Glutamatergic neuron (in vitro differentiated cells): ENCODE measurements at places on chromosomes 13 and 19. TPM values are rescaled to one million over a fixed set of nuclear protein-coding genes. Genes with fewer than 3 reads are reported as not detected.

DNA sequence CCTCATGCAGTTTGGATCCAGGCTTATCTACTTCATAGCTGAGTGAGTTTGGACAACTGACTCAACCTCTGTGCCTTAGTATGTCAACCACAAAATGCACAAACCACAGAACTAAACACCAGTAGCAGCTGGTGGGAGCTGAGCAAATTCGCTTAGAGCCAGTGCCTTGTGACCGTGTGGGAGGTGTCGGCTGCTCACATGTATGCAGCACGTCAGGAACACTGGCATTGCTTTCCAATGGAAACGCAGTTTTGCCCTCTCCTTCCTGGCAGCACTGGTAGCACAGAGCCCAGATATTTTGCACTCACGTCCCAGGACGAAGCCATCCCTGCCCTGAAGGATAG is 8.3 kb upstream of the NTN5 start:
- no peak for DNase-seq

DNA sequence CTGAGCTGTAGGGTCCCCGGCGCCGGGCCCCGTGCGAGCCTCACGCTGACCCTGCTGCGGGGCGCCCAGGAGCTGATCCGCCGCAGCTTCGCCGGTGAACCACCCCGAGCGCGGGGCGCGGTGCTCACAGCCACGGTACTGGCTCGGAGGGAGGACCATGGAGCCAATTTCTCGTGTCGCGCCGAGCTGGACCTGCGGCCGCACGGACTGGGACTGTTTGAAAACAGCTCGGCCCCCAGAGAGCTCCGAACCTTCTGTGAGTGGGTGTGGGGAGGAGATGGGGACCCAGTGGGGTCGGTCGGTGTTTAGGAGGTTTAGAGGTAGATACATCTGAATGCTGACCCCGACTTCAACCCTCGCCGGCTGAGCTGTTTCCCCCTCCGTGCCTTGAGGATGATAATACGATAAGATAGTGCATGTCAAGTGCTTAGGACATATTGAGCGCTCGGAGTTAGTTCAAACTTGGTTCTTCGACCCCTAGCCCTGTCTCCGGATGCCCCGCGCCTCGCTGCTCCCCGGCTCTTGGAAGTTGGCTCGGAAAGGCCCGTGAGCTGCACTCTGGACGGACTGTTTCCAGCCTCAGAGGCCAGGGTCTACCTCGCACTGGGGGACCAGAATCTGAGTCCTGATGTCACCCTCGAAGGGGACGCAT is 1.9 kb downstream of the ICAM5 start:
- DNase-seq, result no peak

GRCh38 chr19:13460045-13460444 is 46.2 kb downstream of the CACNA1A start:
- DNase-seq, result no peak

- DNase-seq, result no peak
These were observed 18.0 kb upstream of the CD22 start for GRCh38 chr19:35310811-35311465.

DNA sequence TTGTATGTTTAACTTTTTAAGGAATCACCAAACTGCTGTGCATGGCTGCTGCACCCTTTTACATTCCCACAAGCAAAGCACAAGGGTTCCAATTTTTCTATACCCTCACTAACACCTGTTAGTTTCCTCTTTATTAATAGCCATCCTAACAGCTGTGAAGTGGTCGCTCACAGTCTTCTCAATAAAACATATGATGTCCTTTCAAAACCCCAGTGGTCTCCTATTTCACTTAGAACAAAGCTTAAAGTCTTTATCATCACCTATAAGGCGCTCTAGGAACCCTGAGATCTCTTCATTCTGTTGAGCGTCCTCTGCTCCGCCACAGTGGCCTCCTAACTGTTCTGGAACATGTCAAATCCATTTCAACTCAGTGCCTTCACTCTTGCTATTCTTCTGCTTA is 400.5 kb downstream of the KLF12 start:
- no peak for DNase-seq

DNA sequence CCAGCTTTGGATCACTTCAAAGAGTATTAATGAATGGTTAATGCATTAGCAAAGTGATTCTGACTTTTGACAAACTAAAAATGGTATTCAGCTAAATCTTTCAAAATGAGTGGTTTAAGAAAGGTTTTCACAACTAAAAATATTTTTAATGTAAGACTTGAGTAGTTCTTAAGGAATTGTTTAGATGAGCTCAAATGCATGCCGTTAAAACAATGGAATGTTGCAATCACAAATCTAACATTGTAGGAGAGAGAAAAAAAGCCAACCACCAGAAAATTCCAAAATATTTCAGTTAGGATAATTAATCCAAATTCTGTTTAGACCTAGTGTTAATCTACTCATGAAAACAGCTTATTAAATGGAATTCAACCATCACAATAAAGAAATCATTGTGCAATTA is 1044.8 kb upstream of the SLC10A2 start:
- no peak for DNase-seq

- no peak for DNase-seq
These were observed 2.8 kb downstream of the PCDH9 start for GRCh38 chr13:67227131-67227983.

DNA sequence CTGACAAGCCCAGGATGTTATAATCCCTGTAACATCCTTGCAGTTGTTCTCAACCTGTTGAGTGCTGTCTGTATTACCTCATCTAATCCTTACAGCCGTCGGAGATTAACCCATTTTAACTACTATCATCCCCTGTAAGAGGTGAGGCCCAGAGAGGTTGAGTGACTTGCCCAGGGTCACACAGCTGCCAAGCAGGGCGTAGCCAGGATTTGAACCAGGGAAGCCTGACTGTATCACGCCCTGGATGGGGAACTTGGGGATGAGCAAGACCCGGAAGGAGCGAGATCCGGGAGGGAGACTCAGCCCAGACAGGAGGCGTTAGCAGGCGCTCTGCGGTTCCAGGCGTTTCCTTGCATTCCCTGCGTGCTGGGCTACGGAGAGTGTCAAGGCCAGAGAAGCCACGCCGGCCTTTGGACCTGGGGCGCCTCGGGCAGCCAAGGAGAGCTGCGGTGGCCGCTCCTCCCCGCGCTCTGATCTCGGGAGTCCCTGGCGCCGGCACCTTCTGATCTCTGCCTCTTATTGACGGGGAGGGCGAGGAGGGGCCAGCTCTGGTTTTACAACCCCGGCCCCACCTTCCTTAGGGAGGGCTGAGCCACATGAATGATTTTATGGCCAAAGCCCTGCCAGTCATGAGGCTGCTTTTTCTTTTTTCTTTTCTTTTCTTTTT is 6.2 kb downstream of the SULT2B1 start:
- DNase-seq, result no peak

DNA sequence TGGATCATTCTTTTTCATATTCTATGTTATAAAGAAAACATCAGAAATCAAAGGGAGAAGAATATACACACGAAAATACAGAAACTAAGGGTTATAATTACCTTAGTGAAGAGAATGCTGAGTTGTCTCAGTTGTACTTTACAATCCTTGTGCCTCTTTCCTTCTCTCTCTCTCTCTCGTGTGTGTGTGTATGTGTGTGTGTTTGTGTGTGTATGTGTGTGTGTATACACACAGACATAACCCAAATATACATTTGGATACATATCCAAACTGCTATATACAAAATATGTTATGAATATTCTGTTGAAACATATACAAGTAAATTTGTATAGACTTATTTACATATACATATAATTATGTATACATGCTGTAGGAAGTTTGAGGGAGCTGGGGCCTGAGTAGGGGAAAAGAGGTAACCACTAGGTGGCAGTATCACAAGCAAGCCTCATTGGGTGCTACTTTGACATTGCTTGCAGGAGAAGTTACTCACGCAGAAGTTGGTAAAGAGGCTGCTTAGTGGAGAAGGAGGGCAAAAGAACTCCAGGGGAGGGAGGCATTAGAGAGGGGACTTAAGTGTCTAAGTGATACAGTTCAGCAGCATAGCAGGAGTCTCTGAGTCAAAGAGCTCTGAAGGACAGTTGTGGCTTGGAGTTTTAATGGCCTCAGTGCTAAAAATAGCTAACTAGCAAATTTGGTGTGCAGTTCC is 465.1 kb upstream of the PCDH20 start:
- DNase-seq, result no peak

GRCh38 chr13:67844574-67844973 is 614.4 kb upstream of the PCDH9 start:
- no peak for DNase-seq

DNA sequence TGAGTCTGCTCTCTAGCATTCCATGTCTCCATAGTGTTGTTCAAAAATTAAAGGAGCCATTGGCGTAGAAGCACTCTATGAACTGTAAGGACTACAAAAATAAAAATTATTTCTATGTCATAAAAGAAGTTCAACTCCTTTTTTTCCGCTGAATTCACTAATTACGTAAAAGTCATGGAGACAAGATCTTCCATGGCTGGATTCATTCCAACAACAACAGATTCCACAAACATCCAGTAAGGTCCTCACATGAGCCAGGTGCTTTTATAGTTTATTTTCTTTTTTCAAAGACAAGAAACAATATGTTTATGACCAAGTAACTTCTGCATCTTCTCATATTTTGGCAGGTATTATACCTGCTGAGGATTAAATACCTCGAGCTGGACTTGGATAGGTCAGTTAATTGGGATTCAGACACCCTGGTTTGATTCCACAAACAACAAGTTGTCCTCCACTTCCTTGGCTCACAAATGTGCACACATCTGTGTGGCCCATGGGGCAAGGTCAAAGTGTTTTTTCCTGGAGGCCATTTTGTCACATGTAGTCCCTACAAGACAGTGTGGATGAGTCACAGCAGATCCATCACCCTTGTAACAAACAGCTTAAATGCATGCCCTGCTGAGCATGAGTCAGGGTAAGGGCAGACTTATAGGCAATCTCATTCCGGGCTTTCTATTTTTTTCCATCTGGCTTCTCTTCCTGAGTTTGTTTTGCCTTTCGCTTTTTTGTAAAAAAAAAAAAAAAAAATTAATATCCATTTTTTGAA is 475.6 kb downstream of the COG6 start:
- no peak for DNase-seq

DNA sequence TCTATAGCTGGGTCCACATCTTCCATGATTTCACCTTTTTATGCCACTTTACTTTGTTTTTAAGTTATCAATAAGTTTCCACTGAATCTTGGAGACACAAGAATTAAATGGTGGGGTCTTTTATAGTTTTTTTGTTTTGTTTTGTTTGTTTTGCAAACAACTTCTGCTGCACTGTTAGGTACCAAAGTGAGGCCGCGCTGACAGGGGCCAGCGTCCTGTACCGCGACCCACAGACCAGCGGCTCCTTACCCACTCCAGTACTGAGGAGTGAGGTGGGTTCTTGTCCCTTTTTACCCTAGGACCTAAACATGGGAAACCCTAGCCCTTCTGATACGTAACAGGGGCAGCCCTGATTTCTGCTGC is 75.8 kb upstream of the MCF2L start:
- no peak for DNase-seq

GRCh38 chr13:71524245-71524612 is 342.8 kb downstream of the DACH1 start:
- DNase-seq, result no peak

- DNase-seq, result peak; percentile 50
These were observed 21.8 kb downstream of the EVI5L start for GRCh38 chr19:7851623-7852500.

DNA sequence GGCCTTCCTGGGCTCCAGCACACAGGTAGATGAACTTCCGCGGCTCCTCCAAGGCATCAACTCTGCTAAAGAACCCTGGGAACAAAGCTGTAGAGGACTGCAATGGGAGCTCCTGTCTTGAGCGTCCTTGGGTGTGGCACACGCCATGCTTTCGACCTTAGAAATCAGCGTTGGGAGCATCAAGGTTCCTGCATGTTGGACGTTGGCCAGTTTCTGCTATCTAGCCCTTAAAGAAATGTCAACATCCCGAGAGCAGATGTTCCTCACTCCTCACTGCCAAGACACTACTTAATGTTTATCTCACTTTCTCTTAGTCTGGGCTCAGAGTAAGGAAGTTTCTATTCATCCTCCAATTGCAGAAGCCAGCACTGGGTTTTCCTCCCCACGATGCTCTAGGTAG is 70.6 kb upstream of the MEDAG start:
- no peak for DNase-seq

DNA sequence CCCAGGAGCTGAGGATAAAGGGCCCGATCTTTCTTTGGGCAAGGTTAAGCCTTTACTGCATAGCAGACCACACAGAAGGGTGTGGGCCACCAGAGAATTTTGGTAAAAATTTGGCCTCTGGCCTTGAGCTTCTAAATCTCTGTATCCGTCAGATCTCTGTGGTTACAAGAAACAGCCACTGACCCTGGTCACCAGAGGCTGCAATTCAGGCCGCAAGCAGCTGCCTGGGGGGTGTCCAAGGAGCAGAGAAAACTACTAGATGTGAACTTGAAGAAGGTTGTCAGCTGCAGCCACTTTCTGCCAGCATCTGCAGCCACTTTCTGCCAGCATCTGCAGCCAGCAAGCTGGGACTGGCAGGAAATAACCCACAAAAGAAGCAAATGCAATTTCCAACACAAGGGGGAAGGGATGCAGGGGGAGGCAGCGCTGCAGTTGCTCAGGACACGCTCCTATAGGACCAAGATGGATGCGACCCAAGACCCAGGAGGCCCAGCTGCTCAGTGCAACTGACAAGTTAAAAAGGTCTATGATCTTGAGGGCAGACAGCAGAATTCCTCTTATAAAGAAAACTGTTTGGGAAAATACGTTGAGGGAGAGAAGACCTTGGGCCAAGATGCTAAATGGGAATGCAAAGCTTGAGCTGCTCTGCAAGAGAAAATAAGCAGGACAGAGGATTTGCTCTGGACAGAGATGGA is 8.4 kb upstream of the CEACAM19 start:
- DNase-seq, result no peak

DNA sequence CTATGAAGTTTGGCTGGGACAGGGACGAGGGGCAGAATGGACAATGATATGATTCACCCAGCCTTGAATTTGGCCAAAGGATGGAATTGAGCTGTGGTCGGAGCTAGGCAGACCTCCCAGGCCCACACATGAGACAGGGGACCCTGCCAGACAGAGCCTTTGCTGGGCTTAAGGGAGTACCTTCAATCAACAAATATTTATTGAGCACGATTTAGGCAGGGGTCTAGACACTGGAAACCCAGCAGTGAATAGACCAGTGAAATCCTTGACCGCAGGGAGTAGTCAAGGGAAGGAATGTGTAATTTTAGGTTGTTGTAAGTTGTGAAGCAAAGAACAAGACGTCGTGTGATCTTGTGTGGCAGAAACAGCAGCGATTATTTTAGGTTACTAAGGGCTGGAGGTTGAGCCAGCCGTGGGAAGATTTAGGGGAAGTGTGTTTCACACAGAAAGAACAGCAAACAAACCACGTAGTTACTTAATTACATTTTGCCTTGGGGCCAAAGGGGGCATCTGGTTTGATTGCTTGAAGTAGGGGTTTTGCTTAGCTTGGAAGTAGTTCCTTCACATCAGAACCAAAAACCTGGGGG is 16.9 kb upstream of the AP1M2 start:
- DNase-seq, result no peak

DNA sequence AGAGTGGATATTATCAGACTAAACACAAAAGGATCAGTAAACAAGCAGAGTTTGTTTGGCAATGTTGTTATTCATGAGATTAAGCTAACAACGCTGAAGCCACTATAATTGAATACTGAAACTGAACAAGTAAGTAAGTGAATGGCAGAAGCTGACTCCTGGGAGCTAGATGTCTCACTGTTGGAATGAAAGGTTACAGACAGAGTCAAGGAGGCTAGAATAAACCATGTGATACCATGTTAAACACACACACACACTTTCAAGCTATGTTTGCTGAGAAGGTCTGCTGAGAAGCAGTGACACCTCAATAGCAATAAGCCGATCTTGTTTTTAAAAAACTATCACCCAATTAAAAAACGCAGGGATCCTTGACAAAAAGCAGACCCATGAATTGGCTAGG is 1609.4 kb upstream of the MIR17HG start:
- no peak for DNase-seq

The CEACAM16 gene
- total RNA-seq, result not detected

The KCNRG gene
- total RNA-seq, result 0.83 TPM

The SIGLEC9 gene
- not detected for total RNA-seq

The TMEM221 gene
- not detected for total RNA-seq

The ATP8B3 gene
- 2.5 TPM for total RNA-seq

The TNNI3 gene
- total RNA-seq, result 3.3 TPM
